ENCODE measurements at places on chromosomes 2 and 18.

GRCh38 chr18:2310886-2311285 lies 260.4 kb downstream of the METTL4 start:
- no peak for DNase-seq

DNA sequence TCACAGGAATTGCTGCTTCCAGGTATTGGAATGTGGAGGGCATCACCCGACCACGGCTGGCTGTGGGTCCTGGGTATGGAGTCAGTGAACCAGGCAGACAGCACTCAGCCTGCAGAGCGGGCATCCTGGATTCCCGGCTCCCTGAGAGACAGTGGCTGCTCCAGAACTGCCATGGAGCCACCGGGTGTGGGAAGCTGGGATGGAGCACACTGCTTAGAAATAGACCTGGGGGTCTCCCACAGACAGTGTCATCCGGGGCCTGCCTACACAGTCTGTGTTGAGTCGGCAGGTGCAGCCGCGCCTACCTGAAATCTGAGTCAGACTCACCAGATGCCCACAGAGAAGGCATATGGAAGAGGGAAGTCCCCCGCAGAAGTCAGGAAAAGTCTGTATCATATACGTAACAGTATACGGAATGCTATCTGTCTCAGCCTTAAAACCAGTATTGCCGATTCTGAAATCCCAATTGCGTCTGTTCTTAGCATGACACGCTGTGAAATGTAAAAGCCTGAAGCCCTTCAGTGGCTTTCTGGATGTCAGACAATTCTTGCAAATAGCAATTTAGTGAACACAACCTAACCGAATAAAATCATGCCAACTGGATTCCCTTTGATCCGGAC lies 509.7 kb upstream of the MYT1L start:
- no peak for DNase-seq

GRCh38 chr18:27449104-27449503 lies 264.0 kb upstream of the CHST9 start:
- no peak for DNase-seq

DNA sequence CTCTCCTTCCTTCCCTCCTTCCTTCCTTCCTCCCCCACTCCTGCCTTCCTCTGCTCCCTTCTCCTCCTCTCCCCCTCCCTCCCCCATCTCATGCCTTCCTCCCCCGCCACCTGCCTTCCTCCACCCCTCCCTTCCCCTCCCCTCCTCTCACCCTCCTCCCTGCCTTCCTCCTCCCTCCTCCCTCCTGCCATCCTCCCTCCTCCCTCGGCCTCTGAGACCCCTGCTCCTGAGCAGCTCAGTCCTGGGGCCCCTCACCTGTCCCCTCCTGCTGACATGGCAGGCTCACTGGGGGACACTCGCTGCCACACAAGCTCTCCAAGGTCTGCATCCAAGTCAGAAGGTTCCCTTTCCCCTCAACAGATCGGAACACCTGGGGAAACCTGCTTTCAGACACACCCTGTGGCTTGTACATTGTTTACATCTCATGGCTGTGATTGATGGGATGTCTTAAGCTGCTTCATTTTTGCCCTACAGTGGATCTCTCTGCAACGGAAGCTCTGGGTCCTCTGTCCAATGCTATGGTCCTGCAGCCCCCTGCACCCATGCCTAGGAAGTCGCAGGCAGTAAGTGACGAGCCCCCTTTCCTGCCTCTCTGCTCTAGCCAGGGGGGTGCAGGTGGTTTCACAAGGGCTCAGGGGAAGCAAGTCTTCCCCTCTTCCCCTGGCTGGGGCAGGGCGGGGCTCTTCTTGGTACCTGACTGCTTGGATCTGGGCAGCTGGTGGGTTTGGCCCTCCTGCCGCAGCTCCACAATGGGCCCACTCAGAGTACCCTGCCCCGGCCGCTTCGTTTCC lies 22.9 kb downstream of the ITGB1BP1 start:
- no peak for DNase-seq

DNA sequence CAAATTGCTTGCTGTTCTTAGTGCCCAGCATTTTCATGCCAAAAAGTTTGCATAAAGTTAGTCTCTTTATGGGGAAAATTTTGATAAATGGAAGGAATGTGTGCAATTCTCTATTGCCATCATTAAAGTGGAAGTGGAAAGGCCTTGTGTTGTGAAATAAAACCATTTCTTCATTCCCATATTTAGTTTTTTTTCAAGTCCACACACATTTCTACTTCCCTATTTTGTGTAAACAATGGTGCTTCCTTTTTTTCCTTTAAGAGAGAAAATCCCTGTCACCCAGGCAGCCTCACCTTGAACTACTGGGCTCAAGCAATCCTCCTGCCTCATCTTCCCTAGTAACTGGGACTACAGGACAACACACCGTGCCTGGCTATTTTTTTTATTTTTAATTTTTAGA lies 42.3 kb upstream of the NCOA1 start:
- DNase-seq = no peak

GRCh38 chr2:7976206-7976605 lies 705.6 kb upstream of the ID2 start:
- DNase-seq = no peak

GRCh38 chr2:168346725-168347477 lies 99.5 kb upstream of the STK39 start:
- peak; percentile 73 for DNase-seq

GRCh38 chr2:181240844-181241243 lies 216.3 kb upstream of the ITGA4 start:
- DNase-seq = no peak

DNA sequence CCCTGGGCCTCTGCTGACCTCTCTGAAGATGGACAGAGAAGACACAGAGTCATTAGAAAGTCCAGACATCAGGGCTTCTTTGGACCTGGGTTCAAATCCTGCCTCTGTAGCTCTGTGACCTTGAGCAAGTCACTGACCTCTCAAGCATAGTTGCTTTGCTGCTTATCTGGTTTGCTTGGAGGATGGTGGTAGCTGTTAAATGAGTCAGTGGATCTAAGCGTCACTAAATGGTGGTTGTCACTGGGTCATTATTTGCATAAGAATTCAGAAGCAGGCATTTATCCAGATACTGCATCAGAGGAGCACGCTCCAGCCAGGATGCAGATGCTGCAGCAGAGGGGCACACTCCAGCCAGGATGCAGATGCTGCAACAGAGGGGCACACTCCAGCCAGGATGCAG lies 229.2 kb downstream of the GLI2 start:
- no peak for DNase-seq

DNA sequence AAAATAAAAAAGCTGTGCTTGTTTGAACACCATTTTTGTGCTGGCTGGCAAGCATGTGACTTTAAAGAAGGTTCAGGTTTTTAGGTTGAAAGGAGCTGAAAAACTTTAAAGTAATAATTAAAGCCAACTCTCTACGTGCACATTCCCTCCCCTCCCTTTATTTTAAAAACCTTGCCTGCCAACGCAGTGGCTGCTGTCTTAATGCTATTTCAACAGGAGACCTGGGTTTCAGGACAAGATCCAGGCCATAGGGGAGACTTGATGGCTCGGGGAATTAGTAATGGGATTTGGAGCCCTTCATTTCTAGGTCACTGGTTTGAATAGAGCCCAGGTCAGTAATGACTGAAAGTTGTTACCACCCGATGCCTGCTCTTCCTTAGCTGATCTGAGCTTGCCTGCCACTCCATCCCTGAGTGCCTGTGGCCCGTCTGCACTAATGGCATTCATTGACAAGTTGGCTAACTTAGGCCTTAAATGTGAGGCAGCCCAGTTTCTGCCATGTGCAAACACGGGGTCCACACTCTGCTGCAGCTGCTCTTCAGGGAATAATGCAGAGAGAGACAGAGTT lies 1233.2 kb upstream of the ZEB2 start:
- no peak for DNase-seq

GRCh38 chr2:42928692-42929545 lies 136.5 kb upstream of the HAAO start:
- no peak for DNase-seq

DNA sequence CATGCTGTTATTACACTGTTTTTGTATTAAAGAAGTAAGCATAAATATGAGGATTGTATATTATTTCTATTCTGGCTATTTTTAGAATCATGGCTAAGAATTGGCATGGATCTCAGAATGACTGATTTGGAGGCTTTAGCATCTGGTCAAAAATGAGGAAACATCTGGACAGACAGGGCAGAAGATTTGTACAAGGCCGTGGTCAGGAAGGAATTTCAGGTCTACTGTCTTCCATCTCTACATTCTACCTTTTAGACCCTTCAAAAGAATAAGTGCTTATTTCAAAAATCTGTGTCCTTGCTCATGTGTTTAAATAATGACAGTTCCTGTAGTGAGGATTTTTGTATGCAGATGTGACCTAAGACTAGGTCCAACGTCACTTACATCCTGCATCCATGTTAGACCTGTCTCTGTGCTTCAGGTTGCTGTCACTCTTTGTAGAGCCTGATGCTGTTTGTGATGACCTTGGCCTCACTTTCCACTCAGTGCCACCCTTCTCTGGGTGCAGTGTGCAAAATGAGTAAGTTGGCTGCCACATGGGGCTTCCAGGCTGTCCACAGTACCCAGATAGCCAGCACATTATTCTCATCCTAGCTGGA lies 54.7 kb upstream of the B3GNT2 start:
- DNase-seq = no peak

DNA sequence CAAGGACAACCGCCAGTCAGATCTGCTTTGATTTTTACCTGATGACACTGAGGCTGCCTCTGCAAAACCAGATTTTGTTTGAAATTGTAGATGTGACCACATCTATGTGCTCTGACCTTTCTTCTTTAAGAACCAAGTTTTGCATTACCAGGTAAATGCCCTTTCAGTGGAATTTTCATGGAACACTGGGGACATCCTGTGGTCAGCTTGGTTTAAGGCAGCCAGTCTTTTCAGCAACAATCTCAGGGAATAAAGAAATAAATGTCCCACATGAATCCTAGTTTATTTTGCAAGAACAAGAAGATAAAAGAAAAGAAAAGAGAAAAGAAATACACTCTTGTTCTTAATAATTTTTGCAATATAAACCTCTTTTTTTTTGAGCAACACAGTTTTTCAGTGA lies 90.6 kb downstream of the POU3F3 start:
- no peak for DNase-seq

DNA sequence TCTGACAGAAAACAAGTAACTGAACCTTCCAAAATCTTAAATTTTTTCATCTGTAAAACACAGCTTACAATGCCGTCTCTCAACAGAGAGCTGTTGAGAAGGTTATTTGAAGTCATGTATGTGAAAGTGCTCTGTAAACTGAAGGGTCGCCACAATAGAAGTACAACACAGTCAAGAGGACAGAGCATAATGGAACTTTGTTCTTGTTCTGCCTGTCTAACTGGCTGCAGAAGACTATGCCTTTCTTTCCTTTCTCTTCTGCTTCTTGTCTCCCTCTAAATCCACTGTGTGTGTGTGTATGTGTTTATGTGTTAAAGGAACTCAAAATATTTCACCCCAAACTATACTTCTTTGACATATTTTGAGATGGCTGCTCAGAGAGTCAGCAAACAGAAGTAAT lies 365.8 kb upstream of the RND3 start:
- no peak for DNase-seq

DNA sequence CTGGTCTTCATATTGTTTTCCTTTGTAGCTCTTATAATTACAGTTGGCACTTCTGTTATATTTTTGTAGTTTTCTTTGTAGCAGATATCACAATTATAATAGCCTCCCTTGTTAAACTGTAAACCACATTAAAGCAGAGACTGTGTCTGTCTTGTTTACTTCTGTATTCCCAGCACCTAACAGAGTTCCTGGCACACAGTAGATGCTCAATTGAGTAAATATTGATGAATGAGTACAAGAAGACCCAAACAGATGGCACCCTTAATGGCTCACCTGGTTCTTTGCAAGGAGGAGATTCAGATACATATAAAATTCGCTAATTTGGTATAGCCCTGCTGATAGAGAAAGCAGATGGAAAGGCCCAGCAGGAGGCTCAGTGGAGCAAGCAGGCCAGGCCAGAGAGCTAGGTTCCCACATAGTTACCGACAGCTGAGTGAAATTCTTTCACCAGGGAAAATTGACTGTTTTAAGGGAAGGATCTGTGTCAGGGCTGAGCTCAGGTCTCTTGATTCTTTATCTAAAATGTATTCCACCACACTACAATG lies 120.1 kb downstream of the NUP35 start:
- DNase-seq = no peak

GRCh38 chr2:79155826-79156476 lies 3.6 kb downstream of the REG3A start:
- DNase-seq = no peak

- no peak for DNase-seq
Observed at GRCh38 chr2:151191001-151191400, 70.7 kb downstream of the RBM43 start.

- no peak for DNase-seq
Observed at GRCh38 chr18:26584745-26585144, 36.4 kb upstream of the KCTD1 start.

DNA sequence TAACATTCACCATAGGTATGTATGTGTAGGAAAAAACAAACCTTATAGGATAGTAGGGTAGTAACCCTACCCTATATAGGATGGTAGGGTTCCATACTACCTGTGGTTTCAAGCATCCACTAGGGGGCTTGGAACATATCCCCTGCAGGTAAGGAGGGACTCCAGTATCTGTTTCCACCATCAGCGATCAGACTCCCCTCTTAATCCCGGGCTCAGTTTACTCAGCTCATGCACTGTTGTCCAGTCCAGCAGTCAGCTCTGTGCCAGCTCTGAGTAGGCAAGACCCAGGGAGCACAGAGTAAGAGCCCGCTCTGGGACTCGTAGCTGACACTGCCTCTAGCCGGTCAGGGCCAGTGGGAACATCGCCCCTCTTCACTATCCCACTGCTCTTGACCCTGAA lies 61.7 kb downstream of the MEX3C start:
- no peak for DNase-seq

DNA sequence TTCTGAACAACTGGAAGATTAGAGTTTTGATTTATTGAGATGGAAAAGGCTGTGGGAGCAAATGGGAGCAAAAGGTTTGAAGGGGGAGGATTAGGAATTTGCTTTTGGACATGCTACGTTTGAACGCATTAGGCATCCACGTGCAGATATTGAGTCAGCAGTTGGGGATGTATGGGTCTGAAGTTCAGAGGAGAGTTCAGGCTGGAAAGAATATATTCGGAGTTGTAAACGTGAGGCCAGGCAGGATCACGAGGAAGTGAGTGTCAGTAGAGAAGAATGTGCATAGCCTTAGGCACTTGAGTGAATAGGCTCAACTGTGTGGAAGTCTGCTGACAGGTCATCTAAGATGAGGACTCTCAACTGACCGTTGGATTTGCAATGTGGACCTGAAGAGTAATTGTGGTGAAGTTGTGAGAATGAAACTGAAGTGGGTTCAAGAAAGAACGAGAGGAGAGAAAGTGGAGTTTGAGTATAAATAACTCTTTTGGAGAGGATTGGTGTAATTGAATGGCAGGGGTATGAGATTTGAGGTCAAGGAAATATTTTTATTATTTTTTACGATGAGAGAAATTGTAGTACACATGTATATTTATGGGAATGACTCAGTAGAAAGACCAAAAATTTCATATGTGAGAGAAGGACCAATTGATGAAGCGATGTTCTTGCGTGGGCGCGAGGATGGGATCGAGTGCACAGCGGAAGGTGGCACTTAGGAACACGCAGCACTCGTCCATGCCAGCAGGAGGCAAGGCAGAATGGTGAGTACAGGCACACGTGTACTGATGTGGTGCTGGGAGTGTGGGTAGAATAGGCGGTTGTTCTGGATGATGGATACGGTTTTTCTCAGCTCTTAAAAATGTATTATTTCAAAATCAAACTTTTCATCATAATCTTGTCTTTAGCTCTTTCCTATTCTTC lies 40.5 kb upstream of the POLE4 start:
- DNase-seq = no peak
